ENCODE measurements at places on chromosomes 2 and 18.

DNA sequence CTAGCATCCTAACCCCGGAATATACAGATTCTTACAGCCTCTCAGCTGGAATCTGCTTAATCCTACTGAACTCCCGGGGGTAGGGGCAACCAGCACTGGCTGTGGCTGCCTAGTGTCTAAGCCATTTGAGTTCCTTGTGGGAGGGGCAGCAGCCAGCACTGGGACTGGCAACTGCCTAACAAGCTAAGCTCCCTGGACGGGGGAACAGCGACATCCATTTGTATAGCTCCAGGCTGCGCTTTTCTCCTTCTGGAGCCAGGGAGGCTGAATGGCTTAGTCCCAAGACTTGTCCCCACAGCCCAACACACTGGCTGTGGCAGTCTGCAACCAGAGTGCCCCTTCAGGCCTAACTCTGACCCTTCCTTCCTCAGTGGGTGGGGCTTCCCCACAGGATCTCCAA, 787.2 kb downstream of the METTL4 start:
- no peak for DNase-seq

DNA sequence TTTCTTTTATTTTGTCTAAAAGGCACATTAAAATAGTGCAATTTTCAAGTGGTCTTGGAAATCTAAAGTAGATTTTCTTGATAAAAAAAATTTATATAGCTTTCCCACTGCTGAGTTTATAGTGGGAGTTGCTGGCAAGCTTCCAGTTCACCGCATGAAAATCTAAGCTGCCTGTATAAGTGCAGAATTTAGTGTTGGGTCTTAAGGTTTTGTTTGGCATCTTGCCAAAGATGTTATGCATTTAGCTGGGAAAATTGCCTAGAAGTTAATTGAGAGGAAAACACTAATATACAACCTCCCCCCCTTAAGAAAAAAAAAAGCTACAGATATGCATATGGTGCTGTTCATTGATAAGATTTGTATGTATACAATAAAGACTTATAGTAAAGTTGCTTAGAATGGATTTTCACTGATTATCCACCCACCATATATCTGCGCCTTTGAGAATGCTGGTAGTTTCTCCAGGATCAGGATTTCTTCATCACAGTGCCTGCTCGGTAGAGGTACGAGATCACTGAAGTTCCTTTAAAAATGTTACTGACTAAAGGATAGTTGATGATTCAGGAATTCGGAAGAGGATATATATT, 803.2 kb upstream of the POU3F3 start:
- no peak for DNase-seq

GRCh38 chr2:159199761-159200465, 86.6 kb downstream of the WDSUB1 start:
- no peak for DNase-seq

DNA sequence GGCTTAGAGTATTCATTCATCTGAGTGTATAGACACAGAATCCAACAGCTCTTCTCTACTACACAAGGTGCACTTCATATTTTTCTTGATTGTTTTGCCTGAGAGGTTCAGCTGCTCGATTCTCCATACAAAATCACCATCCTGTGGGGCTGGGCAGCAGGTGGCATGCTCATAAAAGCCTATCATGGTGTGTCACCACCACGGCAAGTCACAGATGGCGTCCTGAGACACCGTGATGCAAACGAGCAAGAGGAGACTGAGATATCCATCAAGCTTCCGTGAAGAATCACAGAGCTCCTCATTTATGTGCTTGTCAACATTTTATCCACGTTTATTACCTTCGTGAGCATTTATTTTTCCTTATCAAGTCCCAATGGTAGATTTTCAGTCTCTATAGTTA, 22.4 kb upstream of the NRP2 start:
- DNase-seq: no peak

- DNase-seq: no peak
These were observed 15.5 kb downstream of the RND3 start for GRCh38 chr2:150471813-150472510.

- DNase-seq: no peak
These were observed 11.6 kb downstream of the CROCC2 start for GRCh38 chr2:240917684-240918257.

- DNase-seq: no peak
These were observed 148.3 kb downstream of the MEIS1 start for GRCh38 chr2:66582987-66583880.

DNA sequence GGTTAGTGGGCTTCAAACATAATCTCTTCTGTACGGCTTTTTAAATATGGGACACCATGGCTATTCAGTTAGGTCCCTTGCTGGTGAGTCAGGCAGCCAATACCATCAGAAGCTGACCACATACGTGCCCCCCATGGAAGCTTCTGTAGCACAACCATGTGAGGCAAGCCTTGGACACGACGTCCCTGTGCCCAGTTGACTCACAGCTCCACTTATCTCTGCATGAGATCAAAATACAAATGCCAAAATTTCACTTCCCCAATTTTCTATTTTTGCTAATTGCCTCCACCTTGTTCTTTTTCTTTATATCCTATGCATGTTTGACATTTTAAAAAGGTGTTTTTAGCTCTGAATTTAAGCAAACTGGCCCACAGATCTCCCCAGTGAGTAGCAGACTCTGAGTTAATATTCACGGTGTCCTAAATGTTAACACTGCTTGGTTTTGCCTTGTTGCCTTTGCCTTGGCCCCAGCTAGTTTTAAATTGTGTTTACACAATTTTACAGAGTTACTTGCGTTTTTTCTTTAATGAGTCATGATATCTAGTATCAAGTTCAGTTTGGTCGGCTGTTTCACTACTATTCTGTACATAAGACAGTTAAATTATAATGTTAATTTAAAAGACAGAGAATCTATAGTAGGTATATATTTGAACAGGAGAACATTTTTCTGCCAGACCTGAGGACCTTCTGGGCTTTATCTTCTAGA, 77.5 kb downstream of the CDCA7 start:
- DNase-seq: no peak

DNA sequence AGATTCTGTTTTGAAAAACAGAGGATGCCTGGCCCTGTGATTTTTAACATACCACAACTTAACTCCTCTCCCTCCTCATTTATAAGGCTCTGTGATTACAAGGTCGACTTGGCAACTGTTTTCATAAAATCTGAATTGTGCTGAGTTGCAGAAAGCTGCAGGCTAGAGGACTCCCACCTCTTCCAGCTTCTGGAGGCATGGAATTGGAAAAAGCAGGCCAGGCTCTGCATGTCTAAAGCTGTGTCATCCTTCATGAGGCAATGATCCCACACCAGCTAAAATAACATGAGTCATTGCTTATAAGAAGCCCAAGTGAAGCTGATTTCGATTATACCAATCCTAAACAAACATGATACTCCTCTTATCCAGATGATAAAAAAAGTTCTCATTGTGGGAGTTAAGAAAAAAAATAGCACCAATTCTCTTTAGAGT, 11.7 kb downstream of the ARHGAP28 start:
- no peak for DNase-seq

DNA sequence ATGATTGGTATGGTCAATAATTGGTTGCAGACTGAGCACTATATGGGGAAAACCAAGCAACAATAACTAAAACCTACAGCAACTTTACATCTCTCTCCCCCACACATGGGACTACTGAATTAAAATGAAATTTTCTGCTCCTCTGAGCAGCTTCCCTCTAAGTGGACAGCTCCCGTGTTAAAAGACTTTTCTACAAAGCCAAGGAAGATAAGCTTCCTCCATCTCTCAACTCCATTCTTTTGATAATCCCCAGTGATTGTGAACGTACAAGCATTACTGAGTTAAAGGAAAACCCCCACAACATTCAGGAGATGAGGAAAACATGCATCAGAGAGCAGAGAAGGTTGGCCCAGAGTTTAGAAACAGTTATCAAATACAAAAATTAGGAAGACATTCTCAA, 21.9 kb downstream of the CCBE1 start:
- DNase-seq: no peak

DNA sequence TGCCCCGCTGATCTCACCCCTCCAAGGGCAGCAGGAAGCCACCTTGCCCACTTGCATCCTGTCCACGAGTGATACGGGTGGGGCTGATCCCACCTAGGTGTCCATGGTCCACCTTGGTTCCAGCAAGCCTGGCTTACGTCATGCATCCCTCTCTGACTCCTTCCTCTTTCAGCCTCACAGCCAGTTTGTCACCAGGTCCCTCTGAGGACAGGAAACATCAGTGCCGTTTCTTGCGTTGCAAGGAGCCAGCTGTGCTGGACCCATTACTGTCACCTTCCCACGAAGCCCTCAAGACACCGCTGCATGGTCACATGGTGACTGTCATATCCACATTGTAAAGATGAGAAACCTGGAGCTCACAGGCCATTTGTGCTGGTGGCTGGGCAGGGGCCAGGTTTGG, 34.8 kb upstream of the TWIST2 start:
- DNase-seq: no peak

DNA sequence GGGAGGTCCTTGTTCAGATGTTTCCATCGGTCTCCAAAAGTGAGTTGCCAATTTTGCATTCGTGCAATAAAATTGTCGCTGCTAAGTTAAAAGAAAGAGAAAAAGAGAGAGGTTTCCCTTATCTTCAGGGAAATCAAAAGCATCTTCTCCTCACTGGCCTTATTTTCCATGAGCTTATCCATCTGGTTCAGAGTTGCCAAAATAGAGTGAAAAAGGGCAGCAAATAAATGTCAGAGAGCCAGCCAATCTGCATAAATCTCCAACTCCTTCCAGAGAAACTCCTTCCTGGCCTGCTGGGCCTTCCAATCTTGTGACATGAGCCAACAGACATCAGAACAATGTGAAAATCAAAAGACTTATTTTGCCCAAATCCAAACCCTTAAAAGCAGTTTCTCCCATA, 28.4 kb downstream of the PAX3 start:
- DNase-seq: no peak

GRCh38 chr2:132670496-132671150, 618 bp upstream of the LYPD1 start:
- DNase-seq: no peak

DNA sequence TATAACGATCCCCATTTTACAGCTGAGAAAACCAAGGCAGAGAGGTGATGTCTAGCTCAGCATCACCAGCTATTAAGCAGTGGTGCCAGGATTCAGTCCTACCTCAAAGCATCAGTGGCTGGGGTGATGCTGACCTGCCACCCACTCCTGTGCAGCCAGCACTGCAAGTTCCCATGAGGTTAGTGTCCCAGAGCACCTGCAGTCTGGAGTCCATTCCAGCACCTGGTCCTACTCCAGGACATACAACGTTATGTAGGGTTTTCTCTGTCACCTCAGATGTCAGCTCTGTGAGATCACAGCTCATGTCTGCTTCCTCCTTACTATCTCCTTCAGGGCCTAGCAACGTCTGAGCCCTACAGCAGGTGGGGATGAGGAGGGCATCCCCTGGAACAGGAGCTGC, 328.0 kb upstream of the HS6ST1 start:
- DNase-seq: no peak

- DNase-seq: no peak
These were observed 276.4 kb upstream of the HS6ST1 start for GRCh38 chr2:128594953-128595677.

- DNase-seq: no peak
These were observed 15.6 kb upstream of the PSD4 start for GRCh38 chr2:113157897-113158753.

GRCh38 chr18:8811115-8811514, 105.8 kb downstream of the MTCL1 start:
- DNase-seq: no peak

DNA sequence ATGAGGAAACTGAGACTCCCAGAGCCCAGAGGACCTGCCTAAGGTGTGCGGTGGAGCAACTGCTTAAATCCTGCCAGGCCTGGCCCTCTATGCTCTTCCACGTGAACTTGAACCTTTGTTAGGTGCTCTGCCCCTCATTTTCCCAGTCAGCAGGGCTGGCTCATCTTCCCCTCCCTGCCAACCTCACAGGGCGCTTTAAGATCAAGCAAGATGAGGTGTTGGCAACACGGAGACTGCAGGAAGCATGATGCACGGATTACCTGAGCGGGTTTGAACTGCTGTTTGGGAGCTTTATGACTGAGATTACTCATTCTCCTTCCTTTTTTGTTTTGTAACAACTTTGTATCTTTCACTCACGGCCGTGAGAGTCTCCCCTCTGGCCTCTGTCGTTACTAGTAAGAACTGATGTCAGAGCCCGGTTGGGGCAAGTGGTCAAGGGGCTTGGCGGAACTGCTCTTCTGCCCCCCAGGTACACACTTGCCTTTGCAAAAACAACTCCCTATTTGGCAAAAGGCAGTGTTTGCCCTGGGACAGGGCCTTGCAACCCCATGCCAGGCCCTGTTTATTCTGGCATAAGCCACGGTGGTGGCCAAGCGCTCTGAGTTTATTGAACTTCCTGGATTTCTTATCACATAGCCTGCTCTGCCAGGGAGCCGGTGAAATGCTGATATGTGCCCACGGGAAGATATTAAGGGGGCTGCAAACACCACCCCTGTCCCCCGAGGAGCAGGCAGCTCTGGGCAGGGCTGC, 127.8 kb downstream of the INHBB start:
- DNase-seq: no peak
